ENCODE measurements at places on chromosomes 12 and 14. TPM values are rescaled to one million over a fixed set of nuclear protein-coding genes. Genes with fewer than 3 reads are reported as not detected.

The NDUFA12 gene
- total RNA-seq = 142 TPM

The VAMP1 gene
- 33.4 TPM for total RNA-seq

The AJUBA gene
- total RNA-seq = 1.2 TPM

The CLEC4D gene
- not detected for total RNA-seq

The TSPAN19 gene
- not detected for total RNA-seq

The ANO4 gene
- total RNA-seq = not detected

The DCTN2 gene
- total RNA-seq = 88.2 TPM

The DYNC1H1 gene
- 261 TPM for total RNA-seq

The ALX1 gene
- total RNA-seq = not detected

The SMCO2 gene
- total RNA-seq = not detected

The B3GNT4 gene
- total RNA-seq = 0.63 TPM

The KCNC2 gene
- total RNA-seq = not detected

The TGFB3 gene
- total RNA-seq = 3.0 TPM

The RAB3IP gene
- total RNA-seq = 34.2 TPM
